ENCODE measurements at places on chromosomes 1 and 21.

DNA sequence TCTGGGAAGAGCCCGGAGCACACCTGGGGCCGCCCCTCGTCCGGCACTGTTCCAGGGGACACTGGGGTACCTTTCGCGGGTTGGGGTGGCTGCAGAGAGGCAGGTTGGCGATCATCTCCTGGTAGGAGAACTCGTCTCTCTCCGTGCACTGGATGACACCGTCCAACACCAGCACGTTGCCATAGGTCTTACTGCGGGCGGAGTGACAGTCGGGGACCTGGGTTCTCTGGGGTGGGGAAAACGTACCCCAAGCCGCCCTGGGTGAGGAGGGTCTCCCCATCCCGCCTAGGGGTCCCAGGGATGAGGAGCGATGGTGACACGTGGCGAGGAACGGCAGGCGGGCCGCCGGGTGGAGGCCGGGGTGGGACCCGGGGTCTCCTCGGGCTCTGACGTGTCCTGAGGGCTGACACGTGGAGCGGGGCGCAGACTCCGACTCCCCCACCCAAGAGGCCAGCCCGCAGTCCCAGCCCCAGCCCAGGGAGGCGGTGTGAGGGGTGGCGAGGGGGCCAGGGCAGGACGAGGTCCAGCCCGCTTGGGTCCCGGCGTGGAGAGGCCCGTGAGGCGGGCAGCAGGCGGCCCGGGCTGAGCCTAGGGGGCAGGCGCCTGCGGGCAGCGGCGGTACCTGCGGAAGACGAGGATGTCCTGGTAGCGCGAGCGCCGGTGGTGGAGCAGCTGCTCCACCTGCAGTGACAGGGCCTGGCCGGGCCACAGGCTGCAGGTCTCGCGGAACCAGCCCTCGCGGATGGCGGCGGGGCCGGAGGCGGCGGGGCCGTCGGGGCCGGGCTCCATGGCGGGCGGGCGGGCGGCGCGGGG, 457 bp downstream of the SRM start:
- peak; percentile 78 for DNase-seq
- H3K4me3 ChIP-seq: peak overlapping the region; percentile 87
- H3K36me3 ChIP-seq: peaks cover 7% of the 10 kb centered on the region

GRCh38 chr1:212470059-212470458, 37.3 kb downstream of the NENF start:
- H3K36me3 ChIP-seq: no peaks in the 10 kb centered on the region
- H3K27me3 ChIP-seq: no peaks in the 10 kb centered on the region
- H3K4me3 ChIP-seq: no peak overlapping the region
- DNase-seq: no peak
- H3K27ac ChIP-seq: no peak overlapping the region
- no peaks in the 10 kb centered on the region for H3K4me1 ChIP-seq

DNA sequence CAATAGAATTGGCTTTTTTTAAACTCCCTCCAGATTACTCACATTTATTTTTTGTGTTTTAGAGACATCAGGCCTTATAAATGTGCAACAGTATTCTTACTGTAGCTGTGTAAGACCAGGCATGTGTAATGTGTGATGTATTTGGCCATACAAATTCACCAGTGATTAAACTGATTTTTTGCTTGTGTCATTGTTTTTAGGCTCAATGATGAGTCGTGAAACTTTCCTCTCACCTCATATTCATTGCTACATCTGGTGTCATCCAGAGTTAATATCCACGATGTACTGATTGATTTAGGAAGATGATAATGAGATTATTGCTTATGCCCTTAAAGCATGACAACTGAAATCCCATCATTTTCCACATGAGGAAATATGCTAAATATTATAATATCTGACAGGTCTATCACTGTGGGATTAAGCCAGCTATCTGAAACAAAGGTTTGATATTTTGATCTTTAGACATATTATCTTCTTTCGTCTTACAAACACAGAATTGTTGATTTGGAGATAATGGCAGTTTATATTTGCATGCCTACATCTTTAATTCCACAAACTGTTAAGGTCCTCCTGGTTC, 487.9 kb downstream of the PTBP2 start:
- H3K36me3 ChIP-seq: no peaks in the 10 kb centered on the region
- H3K27ac ChIP-seq: no peak overlapping the region
- DNase-seq: no peak
- no peaks in the 10 kb centered on the region for H3K4me1 ChIP-seq
- no peaks in the 10 kb centered on the region for H3K27me3 ChIP-seq
- H3K4me3 ChIP-seq: no peak overlapping the region

GRCh38 chr1:180901076-180901990, 11.4 kb upstream of the KIAA1614 start:
- H3K36me3 ChIP-seq: no peaks in the 10 kb centered on the region
- DNase-seq: peak; percentile 14
- peaks cover 20% of the 10 kb centered on the region for H3K4me1 ChIP-seq
- H3K27ac ChIP-seq: no peak overlapping the region
- no peaks in the 10 kb centered on the region for H3K27me3 ChIP-seq

DNA sequence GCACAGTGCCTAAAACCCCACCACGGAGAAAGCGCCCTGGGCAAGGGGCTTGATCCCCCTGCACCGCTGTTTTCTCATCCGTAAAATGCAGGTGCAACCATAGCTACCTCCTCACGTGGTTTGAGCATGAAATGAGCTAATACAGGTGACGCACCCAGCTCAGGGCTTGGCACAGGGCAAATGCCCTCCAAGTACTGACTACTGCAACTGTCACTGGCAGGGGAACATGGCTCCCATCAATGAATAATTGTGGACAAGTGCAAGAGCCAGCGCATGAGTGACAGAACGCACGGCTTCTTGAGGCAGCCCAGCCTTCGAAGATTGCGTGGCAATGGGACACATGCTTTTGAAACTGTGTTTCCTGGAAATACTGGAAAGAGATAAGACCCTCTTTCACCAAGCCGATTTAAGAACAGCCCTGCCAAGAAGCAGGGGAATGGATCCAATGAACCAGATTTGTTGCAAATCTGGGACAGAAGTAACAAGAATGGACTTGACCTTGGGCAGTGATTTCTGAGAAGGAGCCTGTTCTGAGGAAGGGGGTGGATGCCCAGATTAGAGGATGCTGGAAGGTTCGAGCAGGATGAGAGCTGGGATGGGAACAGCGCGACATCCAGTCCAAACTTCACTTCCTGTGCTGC, 92.8 kb upstream of the IFFO2 start:
- no peak overlapping the region for H3K4me3 ChIP-seq
- H3K27ac ChIP-seq: no peak overlapping the region
- no peaks in the 10 kb centered on the region for H3K36me3 ChIP-seq
- no peak for DNase-seq
- no peaks in the 10 kb centered on the region for H3K4me1 ChIP-seq

- no peaks in the 10 kb centered on the region for H3K36me3 ChIP-seq
- no peaks in the 10 kb centered on the region for H3K27me3 ChIP-seq
- H3K4me1 ChIP-seq: peaks cover 19% of the 10 kb centered on the region
- DNase-seq: no peak
These were observed 184.1 kb downstream of the RASAL2 start for GRCh38 chr1:178277793-178278530.

- no peak overlapping the region for H3K4me3 ChIP-seq
- H3K36me3 ChIP-seq: peaks cover 38% of the 10 kb centered on the region
- H3K27me3 ChIP-seq: no peaks in the 10 kb centered on the region
- no peak overlapping the region for H3K27ac ChIP-seq
- H3K4me1 ChIP-seq: no peaks in the 10 kb centered on the region
These were observed 45.7 kb downstream of the ABCD3 start for GRCh38 chr1:94463765-94464330.

DNA sequence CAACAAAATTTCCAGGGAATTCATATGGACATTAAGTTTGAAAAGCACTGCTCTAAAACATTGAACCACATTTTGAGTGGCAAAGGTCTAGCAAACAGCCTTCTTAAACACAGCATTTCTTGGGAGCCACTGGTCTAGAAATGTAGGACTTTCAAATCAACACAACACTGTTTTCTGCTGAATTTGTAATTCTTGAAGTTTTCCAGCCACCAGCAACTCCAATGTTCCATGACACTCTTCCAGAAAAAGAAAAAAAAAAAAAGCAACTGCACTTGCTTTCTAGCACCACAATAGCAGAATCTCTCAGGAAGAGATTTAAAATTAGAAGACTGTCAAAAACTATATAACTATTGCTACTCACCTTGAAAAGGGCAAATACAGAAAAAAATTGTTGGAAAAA, 4.5 kb downstream of the SYDE2 start:
- no peak overlapping the region for H3K4me3 ChIP-seq
- H3K4me1 ChIP-seq: peaks cover 6% of the 10 kb centered on the region
- no peak for DNase-seq
- no peak overlapping the region for H3K27ac ChIP-seq

DNA sequence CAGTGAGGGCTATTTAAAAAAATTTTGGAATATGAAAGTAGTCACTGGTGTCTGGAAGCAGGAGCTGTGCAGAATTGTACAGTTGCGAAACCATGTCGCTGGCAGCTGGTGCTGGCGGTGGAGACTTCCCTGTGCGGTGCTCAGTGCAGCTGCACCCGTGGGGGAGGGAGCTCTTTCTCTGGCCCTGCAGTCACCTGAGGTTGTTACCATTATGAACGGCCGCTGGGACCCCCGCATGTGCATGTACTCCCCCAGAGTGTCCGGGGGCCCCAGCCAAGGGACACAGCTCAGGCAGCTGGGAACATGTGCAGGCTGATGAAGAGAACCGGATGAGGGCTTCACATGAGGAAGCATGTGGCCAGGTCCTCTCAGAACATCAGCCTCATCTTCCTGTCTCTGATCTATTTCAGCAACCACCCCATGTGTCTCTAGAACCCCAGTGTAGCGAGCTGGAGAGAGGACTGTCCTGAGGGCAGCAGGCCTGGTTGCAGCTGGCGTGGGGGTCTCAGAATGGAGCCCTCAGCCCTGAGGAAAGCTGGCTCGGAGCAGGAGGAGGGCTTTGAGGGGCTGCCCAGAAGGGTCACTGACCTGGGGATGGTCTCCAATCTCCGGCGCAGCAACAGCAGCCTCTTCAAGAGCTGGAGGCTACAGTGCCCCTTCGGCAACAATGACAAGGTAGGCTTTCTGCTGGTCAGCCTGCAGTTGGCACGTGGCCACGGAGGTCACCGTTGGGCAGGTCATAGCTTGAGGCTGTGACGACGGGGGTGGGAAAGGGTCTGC, at the start of gene TRPM2:
Gene TRPM2 (plus strand): TSS at position 431 of the 780 bp plus-strand sequence. CDS start 80 bp downstream, at position 511.
- H3K36me3 ChIP-seq: no peaks in the 10 kb centered on the region
- DNase-seq: no peak
- H3K4me3 ChIP-seq: no peak within 1 kb of the TSS
- H3K27ac ChIP-seq: no peak within 1 kb of the TSS

DNA sequence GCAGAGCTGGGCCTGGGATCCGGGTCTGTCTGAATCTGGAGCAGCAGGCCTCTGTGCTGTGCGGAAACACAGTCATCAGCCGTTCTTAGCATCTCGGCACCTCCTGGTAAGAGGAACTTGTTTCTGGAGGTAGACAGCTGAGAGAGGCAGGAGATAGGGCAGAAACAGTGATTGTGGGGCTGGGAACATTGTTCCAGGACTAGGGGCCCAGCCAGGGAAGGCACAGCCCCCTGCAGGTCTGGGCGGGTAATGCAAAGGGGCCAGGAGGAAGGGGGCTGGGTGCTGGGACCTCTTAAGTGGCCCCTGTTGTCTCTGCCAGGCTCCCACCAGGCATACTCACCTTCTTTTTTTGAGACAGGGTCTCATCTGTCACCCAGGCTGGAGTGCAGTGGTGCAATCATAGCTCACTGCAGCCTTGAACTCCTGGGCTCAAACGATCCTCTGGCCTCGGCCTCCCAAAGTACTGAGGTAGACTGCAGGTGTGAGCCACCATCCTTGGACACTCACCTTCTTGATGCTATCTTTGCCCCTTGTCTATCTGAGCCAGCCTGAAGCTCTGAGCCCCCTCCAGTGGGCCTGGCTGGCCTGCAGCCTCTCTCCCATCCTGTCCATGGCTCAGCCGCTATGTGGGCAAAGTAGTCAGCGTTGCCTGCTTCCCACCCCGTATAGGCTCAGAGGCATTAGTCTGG, 134.3 kb upstream of the ZBTB40 start:
- no peaks in the 10 kb centered on the region for H3K27me3 ChIP-seq
- DNase-seq: peak; percentile 76
- peak overlapping the region; percentile 97 for H3K27ac ChIP-seq
- no peak overlapping the region for H3K4me3 ChIP-seq

GRCh38 chr1:165476776-165477175, 31.9 kb upstream of the RXRG start:
- no peaks in the 10 kb centered on the region for H3K27me3 ChIP-seq
- no peak for DNase-seq
- H3K36me3 ChIP-seq: no peaks in the 10 kb centered on the region
- H3K4me3 ChIP-seq: no peak overlapping the region
- H3K27ac ChIP-seq: no peak overlapping the region
- no peaks in the 10 kb centered on the region for H3K4me1 ChIP-seq

DNA sequence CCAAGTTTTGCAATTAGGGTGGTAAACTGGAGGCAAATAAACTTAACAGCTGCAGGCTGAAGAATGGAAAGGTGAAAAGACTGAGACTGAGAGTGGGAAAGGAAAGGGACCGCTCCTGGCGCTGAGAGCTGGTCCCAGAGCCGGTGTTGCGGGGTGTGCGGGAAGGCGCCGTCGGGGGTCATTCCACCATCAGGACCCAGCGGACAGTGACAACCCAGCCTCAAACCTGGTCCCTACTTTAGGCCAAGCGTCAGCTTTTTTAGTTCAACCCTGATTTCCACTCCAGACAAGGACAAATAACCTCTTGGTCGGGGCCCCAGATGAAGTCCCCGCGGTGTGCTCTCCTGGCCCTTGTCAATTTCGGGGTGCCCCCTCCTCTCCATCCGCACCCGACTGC, 145.8 kb upstream of the ETS2 start:
- no peak overlapping the region for H3K27ac ChIP-seq
- DNase-seq: no peak
- peaks cover 84% of the 10 kb centered on the region for H3K27me3 ChIP-seq
- H3K4me1 ChIP-seq: no peaks in the 10 kb centered on the region

DNA sequence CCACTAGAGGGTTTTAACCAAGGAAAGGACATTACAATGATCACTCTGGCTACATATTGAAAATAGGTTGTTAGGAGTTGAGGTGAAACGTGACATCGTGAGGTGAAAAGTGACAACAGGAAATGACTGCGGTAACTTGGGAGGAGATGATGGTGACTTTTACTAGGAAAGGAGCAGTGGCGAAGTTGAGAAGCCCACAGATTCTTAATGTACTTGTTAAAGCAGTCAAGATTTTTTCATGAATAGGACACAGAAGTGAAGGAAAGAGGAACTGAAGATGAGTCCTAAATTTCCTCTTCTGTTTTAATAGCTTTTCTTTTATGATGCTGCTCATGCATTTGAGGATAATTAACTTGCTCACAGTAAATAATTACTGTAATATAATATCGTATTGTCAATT, 59.5 kb downstream of the OMA1 start:
- no peak for DNase-seq
- no peak overlapping the region for H3K4me3 ChIP-seq
- no peak overlapping the region for H3K27ac ChIP-seq

Data from SK-N-SH (cell line).